ENCODE measurements at places on chromosomes 1 and 21.

DNA sequence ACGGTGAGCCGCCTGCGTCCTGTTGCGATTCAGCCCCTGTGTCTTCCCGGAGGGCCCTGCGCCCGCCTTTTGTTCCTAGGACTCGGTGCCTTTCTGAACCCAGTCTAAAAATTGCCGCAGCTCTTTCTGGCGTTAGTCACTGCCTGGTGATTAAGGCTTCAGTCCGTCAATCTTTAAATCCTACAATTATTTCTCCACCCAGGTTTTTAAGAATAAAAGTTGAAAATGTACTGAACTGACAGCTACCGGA lies 16.2 kb upstream of the PDXK start:
- no peak for DNase-seq

GRCh38 chr1:109750920-109751319 lies 10.1 kb upstream of the GSTM3 start:
- no peak for DNase-seq

GRCh38 chr1:229941831-229942230 lies 125.2 kb upstream of the GALNT2 start:
- no peak for DNase-seq

DNA sequence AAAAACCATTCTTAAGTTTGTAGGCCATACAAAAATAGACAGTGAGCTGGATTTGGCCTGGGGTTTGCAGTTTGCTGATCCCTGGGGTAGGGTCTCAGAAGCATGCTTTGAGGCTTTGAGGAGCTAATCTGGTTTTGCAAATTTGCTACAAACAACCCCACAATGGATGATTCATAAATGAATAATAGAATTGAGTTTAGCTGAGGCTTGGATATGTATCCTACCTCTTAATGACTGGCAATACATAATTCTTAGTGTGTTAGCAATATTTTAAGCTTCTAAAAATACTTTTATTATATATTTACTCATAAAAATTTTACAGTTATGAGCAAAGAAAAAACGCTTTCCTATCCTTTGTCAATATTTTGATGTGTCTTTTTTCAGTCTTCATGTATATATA lies 50.6 kb downstream of the ROR1 start:
- no peak for DNase-seq

- no peak for DNase-seq
Measured at GRCh38 chr1:19511116-19511515, 25.8 kb upstream of the CAPZB start.
